ENCODE measurements at places on chromosomes 3 and 15.

DNA sequence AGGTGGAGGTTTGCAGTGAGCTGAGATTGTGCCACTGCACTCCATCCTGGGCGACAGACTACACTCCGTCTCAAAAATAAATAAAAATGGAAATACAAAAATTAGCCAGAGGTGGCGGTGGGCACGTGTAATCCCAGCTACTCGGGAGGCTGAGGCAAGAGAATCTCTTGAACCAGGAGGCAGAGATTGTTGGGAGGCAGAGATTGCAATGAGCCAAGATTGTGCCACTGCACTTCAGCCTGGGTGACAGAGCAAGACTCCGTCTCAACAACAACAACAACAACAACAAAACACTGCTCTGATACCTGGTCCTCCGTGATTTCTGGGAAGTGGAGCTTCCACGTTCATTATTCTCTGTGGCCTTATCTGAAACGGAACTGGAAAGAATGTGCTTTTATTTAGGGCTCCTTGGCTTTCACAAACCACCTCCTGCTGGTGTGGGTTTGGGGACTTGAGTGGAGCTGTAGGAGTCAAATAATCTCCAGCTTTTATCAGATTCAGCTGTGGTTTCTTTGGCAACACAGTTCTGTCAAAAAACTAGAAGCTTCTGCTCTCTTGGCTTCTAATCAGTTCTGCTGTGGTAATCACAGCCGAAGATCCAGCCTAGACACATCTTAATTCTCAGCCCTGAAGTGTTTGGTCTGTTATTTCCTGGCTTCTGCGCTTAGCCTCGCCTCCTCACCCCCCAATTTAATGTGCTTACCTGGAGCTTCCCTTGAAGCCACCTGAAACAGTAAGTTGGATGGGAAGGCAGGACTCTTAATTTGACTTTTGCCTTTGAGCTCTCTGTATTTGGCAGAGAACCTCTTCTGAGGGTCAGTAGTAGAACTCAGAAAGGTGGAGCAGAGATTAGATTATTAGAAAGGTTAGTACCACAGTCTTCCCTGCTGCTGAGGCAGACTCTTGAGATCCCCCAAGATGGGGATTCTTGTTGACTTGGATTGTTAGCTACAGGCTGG is 21.4 kb downstream of the IRAK2 start:
- DNase-seq = peak; percentile 48

GRCh38 chr15:68536331-68537095 is 42.3 kb upstream of the CORO2B start:
- DNase-seq = no peak

DNA sequence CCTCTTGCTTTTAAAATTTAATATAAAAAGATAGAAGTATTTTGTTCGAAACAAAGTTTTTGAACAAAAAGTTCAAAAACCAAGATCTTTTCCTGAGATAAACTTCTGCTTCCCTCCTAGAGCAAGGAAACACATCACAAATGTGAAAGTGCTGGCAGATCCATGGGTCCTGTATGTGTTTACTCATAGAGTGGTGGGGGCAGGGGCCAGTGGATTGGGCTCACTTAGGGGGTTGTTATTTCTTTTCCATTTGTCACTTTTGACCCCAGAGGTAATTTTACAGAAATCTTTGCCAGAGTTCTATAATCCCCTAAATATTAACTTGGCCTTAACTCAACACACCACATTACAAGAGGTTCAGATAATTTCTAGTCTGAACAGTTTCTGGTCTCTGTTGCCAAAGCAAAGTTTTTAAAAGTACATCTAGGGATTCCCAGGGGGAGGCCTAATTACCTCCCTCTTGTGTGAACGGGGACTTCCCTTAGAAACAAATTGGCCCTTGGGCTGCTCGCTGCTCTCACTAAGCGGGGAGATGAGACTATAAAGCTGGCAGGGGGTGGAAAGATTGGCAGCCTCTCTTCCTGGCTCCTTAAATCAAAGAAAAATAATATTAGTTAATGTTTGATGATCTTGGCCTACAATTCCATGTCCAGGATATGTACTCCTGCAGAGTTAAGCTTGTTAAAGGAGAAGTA is 66.8 kb upstream of the PTX3 start:
- no peak for DNase-seq

DNA sequence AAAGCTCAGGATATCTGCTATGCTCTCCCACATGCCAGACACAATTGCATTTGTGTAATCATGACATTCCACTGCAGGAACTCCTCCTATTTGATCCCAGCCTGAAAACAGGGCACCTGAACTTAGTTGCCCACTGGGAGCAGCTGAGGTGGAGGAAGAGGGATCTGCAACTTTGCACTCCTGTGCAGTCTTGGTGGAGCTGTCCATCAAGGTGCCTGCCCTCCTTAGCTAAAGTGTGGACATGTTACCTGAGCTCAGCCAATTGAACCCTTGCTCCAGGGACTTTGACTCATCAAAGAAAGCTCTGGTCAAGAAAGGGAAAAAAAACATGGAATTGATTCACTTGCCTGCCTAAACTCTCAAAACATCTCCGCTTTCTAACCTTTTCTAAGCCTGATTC is 33.3 kb upstream of the TUBGCP5 start:
- no peak for DNase-seq

GRCh38 chr3:186779204-186779603 is 4.2 kb upstream of the EIF4A2 start:
- no peak for DNase-seq

DNA sequence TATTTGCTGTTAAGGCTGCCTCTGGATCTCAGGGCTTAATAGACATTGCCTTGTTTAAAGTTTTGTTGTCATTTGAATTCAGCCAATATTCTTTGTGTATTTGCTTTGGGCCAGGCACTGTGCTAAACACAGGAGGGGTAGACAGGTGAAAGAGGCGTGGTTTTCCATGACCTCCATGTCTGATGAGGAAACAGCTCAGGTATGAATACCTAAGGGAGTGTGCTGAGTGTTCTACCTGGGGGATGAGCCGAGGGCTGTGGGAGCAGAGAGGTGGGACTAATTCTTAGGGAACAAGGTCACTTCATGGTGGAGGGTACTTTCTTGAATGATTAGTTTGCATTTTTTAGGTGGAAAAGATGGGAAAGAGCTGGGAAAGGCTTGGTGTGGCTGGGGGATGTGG is 108.2 kb downstream of the THSD4 start:
- no peak for DNase-seq

GRCh38 chr3:15092686-15093085 is 6.3 kb downstream of the RBSN start:
- no peak for DNase-seq

DNA sequence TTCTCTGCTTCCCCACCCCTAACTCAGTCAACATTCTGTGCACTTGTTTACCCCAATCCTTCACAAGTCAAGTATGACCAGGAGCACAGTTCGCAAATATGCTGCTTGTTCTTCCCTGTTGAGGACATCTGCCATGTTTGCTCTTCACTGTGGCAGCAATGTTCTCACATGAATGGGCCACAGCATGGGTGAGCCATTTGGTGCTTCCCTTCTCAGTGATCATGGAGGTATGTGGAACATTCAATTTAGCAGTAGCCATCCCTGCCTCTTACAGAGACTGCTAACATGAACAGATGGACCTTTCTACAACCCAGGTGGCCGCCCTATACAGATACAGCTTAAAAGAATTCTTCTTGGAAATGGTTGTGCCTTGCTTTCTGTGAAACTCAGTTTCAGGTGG is 660.1 kb upstream of the SGO1 start:
- DNase-seq = no peak

GRCh38 chr3:36944012-36944640 is 728 bp downstream of the TRANK1 start:
- no peak for DNase-seq

Data from CD4-positive, alpha-beta T cell treated with Interleukin-2 at 100 ng/mL for 4 hours (primary cell).